ENCODE measurements at places on chromosomes 6 and 20. TPM values are rescaled to one million over a fixed set of nuclear protein-coding genes. Genes with fewer than 3 reads are reported as not detected.

The SLC22A16 gene
- total RNA-seq, result not detected

The SEL1L2 gene
- total RNA-seq, result not detected

The LAMA4 gene
- total RNA-seq, result 33.5 TPM

The BPIFB4 gene
- total RNA-seq, result 0.69 TPM

The SYCP2 gene
- total RNA-seq, result 1.6 TPM

The TP53TG5 gene
- total RNA-seq, result 1.5 TPM

The KCNK5 gene
- total RNA-seq, result 1.1 TPM

The ARMH2 gene
- not detected for total RNA-seq

The RAD21L1 gene
- not detected for total RNA-seq
